Stimulated activated CD4-positive, alpha-beta T cell treated with anti-CD3 and anti-CD28 coated beads, Interleukin-1b, Interleukin-23, amount 100 ng/mL, for 1 hour (primary cell): ENCODE measurements at places on chromosomes 5 and 9.
A peak's percentile ranks its signal among the peaks of the same experiment; 100 is the strongest.

DNA sequence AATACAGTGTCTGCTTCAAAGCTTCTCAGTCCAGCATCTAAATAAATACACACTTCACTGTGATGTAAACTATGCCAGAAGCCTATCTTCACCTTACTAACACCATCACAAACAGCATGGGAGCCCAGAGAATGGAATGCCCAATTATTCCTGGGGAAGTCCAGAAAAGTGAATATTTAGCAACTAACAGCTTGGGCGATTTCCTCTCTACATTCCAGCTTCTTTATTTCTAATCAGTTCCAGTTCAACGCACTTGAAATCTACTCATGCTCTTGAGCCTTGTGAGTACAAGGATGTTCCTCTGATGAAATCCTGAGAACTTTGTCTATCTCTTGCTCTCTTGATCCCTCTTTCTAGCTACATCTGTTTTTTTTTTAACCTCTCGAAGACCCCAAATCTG is 100.4 kb upstream of the C9orf72 start:
- DNase-seq, result no peak

DNA sequence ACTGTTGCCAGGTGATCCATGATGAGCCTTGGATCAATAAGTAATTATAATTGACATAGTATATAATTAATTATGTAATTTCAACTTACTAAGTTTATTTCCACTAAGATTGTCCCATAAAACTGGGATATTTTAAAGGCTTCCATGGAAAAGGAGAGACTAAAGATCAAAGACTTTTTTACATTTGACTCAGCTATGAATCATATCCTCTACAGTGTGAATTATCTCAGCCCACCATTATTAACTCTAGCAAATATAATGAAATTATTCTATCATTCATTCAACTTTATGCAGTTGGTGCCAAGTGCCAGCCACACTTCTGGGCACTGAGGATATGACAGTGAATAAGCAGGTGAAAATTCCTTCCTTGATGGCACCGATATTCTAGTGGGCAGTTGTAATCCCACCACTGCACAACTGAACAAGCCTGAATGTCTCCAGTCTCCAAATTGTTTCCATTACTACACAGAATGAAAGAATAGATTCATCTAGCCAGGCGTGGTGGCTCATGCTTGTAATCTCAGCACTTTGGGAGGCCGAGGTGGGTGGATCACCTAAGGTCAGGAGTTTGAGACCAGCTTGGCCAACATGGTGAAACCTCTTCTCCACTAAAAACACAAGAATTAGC is 21.9 kb upstream of the TXN start:
- no peak for DNase-seq

GRCh38 chr5:111930905-111931461 is 174.0 kb upstream of the NREP start:
- DNase-seq, result no peak

DNA sequence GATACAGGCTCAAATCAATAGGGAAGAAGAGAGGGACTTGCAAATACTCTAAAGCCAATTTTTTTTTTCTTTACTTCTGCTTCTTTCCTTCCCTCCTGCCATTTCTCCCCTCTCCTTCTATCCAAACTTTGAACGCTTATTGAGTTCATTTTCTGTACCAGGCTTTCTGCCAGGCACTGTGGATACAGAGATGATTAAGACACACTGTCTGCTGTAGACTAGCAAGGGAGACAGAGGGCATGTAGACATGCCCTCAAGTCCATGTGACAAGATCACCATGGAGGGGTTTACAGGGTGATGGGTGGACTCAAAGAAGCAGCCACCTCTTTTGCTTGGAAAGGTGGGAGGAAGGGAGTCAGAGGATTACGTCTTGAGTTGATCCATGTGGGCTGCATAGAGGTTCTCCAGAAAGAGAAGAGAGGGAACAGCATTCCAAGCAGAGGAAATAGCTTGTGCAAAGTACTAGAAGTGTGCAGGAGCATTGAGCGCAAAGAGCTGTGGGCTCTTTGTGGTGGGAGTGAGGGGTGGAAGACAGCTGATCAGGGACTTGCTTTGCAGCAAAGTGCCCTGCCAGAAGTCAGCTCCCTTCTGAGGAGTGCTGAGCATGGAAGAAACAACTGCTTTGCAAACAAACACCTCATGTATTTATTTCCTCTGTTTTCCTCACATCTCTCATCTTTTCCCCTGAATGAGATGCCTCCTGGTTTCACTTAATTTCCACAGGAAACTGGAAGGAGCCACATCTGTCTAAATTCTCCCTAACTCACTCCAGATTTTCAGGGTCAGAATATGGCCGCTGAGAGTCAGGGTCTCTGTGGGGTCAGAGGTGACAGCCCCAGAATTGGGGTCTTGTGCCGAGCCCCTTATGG is 64.4 kb upstream of the COL15A1 start:
- no peak for DNase-seq

DNA sequence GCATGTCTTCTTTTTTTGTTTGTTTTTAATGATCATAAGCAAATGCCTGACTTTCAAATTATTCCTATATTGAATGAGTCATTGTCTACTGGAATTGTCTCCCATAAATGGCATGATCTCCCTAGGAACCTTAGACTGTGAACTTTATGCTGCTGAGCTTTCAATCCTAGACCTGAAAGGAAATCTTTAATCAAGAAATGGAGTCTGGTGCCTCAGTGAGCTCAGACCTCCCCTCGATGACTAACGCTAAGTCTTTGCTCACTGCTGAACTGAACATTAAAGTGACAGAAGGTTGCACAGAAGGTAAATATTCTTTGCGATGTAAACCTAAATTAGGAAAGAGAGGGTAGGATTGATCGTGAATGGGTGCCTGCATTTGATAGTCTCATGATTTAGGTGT is 745.2 kb upstream of the WWC1 start:
- DNase-seq, result no peak

- DNase-seq, result no peak
Measured at GRCh38 chr5:23007236-23007635, 154.1 kb upstream of the CDH12 start.

DNA sequence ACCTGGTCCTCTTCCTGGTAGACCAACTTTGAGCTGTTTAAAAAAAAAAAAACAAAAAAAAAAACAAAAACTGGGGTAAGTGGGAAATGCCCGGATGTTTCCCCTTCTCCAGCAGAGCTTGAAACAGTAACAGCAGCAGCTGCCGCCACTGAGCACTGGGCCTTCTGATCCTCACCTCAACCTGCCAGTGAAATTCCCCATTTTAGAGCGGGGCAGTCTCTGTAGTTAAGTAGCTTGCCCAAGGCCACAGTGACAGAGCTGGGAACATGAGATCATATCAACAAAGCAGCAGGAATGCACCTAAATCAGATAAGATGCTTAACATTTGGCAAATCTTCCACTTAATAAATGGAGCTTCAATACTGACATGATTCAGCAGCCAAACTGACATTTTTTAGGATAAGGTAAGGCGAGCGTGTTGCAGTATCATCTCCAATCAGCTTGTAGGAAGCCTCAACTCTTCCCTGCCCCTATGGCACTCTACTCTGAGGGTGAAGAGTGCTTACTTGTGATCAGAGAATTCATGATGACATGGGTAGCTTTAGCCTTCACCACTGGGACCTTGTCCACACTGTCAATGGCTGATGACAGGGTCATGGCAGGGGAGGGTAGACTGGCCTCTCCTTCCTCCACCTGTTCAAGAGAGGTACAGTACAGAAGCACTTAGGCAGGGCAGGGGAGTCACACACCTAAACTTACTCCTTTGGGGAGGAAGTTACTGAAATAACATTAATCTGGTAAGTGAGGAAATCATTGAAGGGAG is 9.3 kb downstream of the KIAA1191 start:
- no peak for DNase-seq

DNA sequence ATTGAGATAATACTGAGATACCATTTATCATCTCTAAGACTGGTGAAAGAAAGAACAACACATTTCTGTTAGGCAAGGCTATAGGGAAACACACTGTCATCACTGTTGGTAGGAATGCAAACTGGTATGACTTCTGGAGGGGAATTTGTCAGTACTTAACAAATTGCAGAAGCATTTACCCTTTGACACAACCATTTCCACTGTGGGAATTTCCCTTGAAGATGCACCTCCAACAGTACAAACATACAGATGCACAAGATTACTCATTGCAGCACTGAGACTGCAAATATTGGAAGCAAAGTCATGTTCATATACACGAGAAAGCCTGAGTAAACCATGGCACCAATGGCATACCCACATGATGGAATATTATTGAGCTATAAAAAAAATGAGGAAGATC is 17.6 kb downstream of the GM2A start:
- DNase-seq, result no peak

- DNase-seq, result no peak
Measured at GRCh38 chr5:94778732-94779131, 160.3 kb downstream of the SLF1 start.

GRCh38 chr9:99104459-99105151 is at the start of gene TGFBR1:
TSS of gene TGFBR1 (plus strand) at chr9:99105113. CDS start at chr9:99105206, 93 bp downstream.
- peak; percentile 81 for DNase-seq

- DNase-seq, result no peak
Measured at GRCh38 chr5:62214701-62215100, 91.3 kb upstream of the KIF2A start.

DNA sequence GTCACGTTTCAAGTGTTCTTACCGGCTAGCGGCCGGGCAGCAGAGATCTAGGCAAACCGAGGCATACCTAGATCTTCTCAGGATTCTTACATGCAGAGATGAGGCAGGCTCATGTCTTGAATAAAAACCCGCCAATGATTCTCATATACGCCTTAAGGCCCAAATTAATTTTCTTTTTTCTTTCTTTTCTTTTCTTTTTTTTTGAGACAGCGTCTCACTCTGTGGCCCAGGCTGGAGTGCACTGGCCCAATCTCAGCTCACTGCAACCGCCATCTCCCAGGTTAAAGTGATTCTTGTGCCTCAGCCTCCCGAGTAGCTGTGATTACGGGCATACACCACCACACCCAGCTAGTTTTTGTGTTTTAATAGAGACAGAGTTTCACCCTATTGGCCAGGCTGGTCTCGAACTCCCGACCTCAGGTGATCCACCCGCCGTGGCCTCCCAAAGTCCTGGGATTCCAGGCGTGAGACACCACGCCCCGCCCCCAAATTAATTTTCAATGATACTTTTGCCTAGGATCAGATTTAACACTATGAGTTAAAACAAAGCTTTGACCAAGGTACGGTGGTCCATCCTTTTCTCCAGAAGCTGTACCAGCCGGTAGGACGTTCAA is 1.5 kb downstream of the C9orf40 start:
- DNase-seq, result no peak

DNA sequence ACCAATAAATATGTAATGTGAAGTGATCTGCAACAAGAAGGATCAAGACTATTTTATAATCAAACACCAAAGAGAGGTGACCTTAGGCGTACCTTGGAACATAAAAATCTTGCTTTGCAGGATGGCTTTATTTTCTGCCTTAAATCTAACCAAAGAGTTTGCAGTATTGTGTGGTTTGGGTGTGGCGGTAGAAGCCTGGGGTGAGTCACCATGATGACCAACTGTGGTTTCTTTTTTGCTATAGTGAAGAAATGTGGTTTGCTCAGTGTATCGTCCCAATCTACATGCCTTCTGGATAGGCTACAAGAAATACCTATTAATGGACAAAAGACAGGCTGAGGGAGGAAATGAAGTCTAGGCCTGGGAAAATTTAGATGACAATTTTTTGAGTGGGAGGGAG is 5.1 kb upstream of the CAST start:
- DNase-seq, result no peak

DNA sequence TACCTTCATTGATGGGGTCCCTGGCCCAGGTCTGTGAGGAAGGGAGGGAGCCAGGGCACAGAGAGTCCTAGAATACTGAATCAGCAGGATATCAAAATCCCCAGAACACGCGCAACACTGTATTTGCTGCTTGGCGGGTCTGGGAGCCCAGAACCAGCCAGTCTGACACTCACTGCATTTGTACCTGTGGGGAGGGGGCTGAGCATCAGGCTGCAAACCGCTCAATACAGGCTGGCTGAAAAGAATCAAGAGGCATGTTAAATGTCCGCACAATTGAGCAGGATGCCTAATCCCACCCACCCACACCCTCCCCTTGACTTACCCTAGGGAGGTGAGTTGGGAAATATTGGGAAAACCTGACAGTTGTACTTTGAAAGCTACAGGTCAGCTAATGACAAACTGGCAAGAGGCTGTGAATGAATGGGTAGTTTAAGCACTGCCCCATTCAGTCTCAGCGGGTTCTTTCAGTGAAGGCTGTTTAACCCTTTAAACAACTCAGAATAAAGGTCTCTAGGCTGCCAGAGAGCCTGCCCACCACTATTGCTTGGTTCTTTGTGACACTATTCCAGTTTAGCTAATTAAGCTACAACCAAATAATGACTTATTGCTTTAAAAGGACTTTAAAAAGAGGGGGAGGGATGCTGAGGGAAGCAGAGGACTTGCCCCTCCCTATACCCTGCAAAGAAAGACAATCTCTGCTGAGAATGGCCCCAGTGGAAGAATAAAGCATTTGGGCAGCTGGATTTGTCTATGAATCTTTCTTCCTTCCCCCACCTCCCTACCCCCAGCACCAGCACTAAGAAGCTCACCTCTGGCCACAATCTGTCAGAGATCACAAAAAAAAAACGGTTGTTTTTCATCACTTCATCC is 5.0 kb downstream of the SPRY4 start:
- DNase-seq, result no peak

GRCh38 chr5:148740966-148741742 is 85.3 kb upstream of the ADRB2 start:
- no peak for DNase-seq

DNA sequence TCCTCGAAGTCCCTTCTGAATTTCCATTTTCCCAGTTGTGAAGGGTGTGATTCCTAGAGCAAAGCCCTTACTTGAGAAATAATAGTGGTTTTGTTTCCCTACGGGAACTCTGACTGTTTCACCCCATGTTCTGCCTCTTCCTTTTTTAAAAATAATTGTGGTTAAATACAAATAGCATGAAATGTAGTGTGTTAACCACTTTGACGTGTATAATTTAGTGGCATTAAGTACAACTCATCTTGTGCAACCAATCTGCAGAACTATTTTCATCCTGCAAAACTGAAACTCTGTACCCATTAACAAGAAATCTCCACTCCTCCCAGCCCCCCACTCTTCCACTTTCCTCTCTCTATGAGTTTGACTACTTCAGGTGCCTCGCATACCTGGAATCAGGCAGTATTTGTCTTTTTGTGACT is 35.6 kb upstream of the HAND1 start:
- DNase-seq, result no peak

DNA sequence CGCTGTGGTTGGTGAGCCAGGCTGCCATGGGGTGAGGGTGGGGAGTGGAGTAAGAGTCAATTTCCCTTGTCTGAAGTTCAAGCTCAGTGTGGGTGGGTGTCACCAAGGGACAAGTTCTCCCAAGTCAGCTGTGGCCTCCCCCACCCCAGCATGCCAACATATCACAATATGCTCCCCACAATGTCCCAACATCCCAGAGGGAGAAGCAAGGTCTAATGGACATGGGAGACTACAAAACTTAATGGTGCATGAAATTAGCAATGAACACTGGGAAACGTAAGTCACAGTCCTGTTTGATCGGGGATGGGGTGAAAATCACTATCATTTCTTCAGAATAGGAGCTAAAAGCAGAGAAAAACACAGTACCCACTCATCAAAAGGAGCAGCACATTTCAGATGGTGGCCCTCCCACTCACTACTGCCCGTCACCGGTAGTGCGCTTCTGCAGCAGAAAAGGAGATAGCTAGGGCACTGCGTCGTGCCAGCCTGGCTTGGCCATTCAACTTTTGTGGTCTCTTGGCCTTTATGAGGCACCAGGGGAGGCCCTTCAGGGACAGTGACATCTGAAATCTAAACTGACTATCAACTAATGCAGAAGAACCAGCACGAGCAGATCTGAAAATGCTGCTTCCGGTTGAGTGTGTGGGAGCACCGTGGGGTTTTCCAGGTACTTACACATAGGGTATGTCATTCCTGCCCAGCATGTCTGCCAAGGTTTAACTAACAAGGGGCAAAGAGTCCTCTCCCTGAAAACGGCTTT is 20.5 kb upstream of the NDFIP1 start:
- DNase-seq, result no peak
